ENCODE measurements at places on chromosomes 16 and 17.

- no peak for DNase-seq
These were observed 10.2 kb downstream of the RNF213 start for GRCh38 chr17:80270836-80271235.

DNA sequence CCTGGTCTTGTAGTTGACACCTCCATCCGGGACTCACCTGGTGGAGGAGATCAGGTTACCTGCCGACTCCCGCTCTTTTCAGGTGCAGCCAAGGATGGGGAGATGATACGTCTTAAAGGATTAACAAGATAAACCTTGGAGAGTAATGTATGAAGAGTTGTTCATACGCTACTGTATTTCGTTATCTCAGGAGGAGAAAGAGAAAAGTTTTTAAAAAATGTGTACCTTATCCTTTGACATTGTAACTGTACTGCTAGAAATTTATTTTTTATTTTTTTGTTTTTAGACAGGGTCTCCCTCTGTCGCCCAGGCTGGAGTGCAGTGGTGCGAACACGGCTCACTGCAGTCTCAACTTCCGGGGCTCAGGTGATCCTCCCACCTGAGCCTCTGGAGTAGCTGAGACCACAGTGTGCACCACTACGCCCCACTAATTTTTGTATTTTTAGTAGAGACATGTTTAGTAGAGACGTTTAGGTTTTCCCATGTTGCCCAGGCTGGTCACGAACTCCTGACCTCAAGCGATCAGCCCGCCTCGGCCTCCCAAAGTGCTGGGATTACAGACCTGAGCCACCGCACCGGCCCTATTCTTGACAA is 764 bp upstream of the SMURF2 start:
- no peak for DNase-seq

- DNase-seq: no peak
These were observed 1.4 kb upstream of the GGA2 start for GRCh38 chr16:23511731-23512130.

GRCh38 chr16:27966756-27967155 is 96.8 kb downstream of the GSG1L start:
- no peak for DNase-seq

GRCh38 chr17:48995974-48996721 is 1.0 kb upstream of the IGF2BP1 start:
- DNase-seq: no peak

DNA sequence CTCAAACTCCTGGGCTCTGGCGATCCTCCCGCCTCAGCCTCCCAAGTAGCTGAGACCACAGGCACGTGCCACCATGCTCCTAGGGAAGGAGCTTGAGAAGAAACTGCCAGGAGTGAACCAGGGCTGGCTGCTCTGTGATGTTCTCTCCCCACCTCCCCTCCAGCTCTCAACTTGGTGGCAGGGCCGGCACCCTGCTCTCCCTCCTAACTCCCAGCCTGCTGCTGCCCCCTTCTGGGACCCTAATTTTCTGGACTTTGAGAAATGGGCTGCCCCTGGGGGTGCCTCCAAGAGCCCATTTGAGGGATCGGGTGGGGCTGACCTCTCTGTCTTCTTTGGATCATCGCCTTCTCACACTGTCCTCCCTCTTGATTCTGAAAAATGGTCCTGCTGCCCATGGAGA is 14.9 kb upstream of the STAT3 start:
- DNase-seq: no peak

DNA sequence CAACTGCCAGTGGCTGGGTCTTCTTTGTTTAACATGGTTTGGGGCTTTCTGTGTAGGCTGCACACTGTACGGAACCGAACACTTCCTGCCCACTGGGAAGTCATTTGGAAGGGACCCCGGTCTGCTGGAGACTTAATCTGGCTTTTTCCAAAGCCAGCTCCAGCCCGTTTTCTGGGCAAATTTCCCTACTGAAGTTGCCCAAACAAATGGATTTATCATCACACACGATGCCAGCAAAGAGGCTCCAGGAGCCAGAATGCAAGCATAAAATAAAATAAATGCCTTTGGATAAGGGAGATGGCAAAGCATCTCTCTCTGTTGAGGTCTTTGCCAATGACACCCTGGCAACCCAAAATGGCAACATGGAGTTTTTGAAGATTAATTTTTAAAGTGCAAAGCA is 259.9 kb upstream of the IRX3 start:
- no peak for DNase-seq

DNA sequence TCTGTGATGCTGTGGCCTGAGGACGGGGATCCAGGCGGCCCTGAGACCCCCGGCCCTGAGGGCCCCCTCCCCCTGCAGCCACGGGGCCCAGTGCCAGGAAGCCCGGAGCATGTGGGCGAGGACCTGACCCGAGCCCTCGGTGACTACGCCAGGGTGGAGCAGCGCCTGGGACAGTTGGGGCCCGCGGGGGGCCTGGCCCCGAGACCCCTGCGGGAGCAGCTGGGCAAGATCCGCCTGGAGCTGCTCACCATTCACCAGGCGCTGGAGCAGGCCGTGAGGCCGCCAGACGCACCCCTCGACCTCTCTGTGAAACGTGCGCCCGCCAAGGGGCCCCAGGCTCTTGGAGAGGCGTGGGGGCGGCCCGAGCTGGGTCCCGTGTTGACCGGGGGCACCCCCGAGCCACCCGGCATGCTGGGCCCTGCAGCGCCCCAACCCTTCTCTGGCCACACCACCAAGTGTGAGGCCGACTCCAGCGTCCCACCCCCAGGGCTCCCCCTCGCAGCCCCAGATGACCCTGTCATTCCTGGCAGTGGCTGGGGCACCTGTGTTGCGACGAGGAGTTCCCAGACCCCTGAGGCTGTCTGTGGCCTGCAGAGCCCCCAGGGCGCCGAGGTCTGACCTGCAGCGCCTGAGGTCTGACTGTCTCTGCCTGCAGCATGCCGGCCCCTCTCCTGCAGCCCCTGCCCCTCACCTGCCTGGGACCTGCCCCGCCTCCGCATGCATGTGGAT is 2.0 kb upstream of the NHLRC4 start:
- DNase-seq: no peak

DNA sequence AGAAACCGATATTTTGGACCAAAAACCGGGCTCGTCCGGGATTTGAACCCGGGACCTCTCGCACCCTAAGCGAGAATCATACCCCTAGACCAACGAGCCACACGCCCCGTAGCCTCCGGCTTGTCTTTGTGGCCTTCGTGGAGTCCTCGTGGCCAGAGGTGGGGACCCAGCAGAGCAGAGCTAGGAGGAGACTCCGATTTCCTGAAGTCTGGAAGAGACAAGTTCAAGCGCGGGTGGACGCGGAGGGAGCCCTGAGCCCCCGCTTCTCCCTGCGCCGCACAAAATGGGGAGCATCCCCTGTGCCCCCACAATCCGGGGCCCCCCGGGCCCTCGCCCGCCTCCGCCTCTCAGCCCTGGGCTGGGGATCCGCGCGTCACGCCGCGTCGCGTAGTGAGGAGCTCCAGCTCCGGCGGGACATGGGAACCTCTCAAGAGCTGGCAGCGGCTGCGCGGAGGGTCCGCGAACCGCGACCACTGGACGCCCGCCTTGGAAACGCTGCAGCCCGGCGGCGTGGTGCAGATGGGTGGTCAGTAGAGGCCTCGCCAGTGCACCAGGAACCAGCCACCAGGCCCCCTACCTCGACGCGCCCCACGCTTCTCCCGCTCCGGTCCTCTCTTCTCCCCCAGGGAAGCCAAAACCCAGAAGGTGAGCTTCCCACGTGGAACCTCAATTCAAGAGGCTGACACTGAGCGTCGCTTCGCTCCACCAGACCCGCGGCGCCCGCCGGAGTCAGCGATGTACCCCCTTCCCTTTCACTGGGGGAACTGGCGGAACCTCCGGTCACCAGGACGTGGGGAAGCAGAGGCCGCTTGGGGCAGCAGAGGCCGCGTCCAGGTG is 5.2 kb upstream of the OR1F1 start:
- DNase-seq: no peak

GRCh38 chr17:44350733-44351226 is 5.7 kb downstream of the GRN start:
- no peak for DNase-seq

GRCh38 chr17:81336930-81337325 is 41.8 kb upstream of the SLC38A10 start:
- DNase-seq: no peak

DNA sequence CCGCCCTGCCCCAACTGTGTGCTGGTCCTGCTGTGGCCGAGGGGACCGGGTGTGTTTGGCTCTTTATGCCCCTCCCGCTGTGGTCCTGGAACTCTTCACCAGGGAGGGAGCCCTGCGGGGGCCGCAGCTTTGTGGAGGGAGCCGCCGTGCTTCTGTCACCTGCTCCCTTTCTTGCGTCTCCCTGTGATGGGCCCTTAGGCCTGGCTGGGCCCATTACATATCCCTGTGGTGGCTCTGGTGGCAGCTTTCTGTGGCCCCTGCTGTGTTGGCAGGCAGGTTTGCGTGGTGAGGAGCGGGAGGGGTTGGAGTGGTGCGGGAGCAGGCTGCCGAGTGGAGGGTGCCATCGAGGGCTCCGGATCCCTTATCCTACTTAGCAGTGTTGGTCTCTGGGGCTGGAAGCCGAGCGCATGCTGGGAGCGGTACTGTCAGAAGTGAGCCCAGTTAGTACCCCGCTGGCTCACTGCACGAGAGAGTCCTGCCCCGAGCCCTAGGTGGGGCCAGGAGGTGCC is 60.4 kb downstream of the PDPK1 start:
- DNase-seq: no peak

DNA sequence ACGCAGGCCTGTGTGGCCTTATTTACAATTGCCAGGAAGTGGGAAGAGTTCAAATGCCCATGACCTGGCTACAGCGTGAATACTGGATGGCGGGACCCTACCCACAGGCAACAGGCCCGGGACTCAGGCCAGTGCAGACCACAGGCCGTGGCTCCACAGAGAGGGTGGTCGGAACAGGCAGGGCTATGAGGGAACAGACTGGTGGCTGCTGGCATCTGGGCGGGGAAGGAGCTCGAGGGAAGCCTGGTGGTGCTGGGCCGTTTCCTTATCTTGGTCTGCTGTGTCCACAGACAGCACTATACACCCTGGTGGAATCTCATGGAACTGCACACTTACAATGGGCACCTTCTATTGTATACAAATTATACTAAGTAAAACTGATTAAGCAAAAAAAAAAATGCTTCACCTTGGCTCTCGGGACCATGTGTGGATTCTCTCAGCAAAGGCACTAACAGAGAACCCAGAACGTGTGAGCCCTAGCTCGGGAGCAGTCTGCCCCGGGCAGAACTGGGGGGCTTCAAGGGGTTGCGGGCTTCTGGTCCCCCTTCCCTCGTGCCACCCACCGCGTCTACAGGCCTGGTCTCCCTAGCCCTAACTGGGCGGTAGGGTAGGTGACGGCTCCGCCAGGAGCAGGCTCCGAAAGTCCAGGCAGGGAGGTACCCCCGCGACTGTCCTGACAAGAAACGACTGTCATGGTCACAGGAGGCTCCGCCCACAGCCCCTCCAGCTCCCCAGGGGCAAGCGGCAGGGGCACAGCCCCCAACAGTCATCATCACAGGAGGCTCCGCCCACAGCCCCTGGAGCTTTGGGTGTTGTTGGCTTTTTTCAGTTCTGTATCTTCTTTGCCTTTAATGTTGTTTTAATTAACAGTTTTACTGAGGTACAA is 21.8 kb downstream of the CEP131 start:
- DNase-seq: peak; percentile 35

GRCh38 chr17:65229621-65229995 is 92.4 kb downstream of the RGS9 start:
- no peak for DNase-seq

DNA sequence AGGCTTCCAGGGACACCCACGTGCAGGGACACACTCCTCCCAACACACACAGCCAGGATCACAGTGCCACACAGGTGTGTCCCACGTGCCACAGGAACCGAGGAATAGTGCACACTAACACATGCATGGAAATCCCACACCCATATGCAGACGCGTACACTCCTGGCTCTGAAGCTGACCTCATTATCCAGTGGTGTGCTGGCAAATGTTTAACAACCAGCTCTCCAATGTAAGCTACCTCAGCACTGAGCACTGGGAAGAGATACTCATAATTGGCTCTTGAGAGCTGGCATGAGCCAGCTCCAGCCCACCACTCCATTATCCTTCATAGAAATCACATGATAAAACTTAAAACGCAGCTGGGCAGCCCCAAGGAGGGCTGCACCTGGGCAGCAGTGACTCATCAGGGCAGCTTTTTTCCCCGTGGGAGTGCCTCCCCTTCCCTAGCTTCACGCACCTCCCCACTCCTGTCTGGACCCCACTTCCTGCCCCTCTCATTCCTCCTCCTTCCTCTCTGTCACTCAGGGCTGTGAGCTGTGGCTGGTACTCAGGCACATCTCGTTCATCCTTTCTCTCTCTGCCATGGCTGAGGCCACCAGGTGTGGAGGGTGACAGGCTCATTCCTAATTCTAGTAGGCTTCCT is 14.9 kb upstream of the TBX21 start:
- no peak for DNase-seq

DNA sequence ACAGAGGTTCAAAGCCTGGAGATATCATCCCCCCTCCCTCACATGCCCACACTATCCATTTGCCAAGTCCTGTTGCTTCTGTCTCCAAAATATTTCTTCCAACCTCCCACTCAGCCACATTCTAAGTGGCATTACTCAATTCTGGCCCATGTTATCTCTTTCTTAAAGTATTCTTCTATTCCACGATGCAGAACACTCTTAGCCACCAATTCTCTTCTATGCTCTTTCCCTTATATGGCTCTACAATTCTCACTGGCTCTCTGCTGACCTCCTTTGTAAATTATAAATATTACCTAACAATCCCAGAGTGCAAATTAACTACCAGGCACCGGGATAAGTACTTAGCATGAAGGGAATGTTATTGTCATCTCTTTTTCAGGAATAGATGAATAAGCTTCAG is 82.4 kb downstream of the KCNJ2 start:
- DNase-seq: no peak

GRCh38 chr16:82282662-82283061 is 112.6 kb upstream of the MPHOSPH6 start:
- DNase-seq: no peak

GRCh38 chr16:49543631-49543946 is 170.0 kb downstream of the C16orf78 start:
- no peak for DNase-seq

DNA sequence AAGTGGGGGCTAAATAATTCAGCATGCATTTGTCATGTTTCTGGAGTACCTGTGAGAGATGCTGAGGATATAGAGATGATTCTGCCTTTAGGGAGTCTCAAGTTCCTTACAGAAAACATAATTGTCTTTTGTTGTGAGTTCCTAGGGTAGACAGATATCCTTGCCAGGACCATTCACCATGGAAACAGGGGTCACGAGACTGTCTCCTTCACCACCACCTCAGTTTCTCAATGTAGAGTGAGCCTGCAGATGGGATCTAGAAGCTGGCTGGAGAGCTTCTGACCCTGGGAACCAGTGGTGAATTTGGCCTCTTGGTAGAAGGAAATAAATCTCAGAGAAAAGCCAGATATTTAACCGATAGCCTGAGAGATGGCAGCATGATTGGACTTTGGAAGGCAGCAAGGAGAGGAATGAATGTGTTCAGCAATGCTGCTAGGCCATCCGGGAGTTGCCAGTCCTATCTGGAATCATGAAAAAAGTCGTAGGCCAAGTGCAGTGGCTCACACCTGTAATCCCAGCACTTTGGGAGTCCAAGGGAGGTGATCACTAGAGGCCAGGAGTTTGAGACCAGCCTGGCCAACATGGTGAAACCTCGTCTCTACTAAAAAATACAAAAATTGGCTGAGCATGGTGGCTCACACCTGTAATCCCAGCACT is 7.4 kb upstream of the HDAC5 start:
- no peak for DNase-seq

- DNase-seq: no peak
These were observed 3.0 kb upstream of the SPEM1 start for GRCh38 chr17:7417056-7417655.

- DNase-seq: peak; percentile 100
These were observed at the start of gene STAT3 for GRCh38 chr17:42388381-42389134. Gene STAT3 (minus strand): TSS chr17:42388442. CDS start chr17:42348516, 39,926 bp downstream.

Data from fibroblast of the conjunctiva (primary cell).